ENCODE measurements at places on chromosomes 1 and 21. TPM values are rescaled to one million over a fixed set of nuclear protein-coding genes. Genes with fewer than 3 reads are reported as not detected.

Gene GPR157
- total RNA-seq = 8.1 TPM

Gene NHLH1
- total RNA-seq = 0.14 TPM

Gene SPATA21
- 0.22 TPM for total RNA-seq

Gene S100A7A
- not detected for total RNA-seq

Gene PADI1
- 0.25 TPM for total RNA-seq

Gene DNASE2B
- total RNA-seq = 0.87 TPM

Gene C8B
- not detected for total RNA-seq

Gene TDRD5
- 2.2 TPM for total RNA-seq

Gene C1orf52
- total RNA-seq = 17.4 TPM

DNA sequence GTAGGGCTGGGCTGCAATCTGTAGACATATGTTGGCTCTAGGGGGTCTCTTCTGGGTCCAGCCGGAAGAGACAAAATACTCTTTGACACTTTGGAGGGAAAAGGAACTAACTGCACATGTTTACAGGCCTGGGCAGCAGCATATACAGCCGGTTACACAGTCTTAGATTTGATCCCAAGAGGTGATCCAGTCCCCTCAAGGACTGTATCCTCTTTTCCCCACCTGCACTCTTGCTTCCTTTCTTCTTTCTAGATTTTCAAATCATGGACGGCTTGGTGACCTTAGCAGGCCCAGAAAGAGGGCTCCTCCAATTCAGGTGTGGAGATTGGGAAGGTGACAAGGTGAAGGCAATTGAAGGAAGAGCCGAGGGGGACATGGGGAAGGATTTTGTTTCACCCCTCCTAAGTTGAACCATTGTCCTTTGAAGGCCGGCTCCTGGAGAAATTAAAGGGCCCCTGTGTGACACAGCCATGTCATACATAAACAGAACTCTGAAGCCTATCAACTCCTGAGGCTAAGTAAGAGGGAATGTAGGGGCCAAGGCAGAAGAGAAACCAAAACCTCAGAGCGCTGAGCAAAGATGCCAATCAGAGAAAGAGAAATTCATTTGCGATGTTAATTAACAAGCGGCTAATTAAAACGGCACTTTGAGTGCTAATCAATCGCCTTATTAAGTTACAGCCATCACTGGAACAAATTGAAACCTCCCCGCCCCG is 5.9 kb upstream of the BARHL2 start:
- DNase-seq = no peak

GRCh38 chr1:117120774-117121588 is 568 bp downstream of the TRIM45 start:
- DNase-seq = no peak

DNA sequence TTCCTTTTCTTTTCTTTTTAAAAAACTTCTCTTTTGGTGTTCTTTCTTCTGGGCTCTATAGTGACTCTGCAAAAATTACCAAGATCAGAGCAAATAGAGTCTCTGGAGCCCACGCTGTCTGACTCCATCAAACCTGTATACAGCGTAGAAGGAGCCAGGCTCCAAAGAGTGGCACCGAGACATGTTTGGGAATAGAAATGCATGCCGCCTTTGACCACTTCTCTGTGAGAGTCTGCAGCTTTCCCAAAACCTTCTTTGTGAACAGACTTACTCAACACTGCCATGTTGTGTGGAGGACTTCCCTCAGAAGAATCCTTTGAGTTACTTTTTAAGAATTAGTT is 55.3 kb downstream of the GORAB start:
- no peak for DNase-seq

DNA sequence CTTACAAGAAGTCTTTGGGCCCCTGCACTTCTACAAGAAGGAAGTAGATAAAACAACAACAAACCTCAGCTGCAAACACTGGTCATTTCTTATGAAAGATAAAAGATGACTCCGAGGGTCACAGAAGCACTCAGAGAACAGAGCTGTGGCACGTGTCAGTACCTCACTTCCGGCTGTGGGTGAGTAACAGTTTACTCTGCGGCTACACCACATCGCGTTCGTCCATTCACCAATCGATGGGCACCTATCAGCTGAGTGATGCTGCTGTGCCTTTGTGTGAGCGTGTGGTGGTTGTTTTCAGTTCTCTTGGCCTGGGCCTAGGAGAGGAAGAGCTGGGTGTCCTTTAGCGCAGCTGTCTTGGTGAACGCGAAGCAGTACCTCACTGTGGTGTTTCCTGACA is 49.9 kb downstream of the COL6A1 start:
- DNase-seq = no peak

DNA sequence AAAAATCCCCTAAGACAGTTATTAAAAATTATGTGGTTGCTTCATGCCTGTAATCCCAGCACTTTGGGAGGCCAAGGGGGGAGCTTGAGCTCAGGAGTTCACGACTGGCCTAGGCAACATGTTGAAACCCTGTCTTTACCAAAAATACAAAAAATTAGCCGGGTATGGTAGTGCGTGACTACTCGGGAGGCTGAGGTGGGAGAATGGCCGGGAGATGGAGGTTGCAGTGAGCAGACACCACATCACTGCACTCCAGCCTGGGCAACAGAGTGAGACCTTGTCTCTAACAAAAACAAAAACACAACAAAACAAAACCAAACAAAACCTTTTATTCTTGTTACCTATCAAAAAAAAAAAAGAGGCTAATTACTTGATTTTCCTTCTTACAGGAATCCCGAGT is 2.1 kb downstream of the ELK4 start:
- DNase-seq = no peak

GRCh38 chr1:8089535-8090228 is 63.6 kb upstream of the ERRFI1 start:
- no peak for DNase-seq

GRCh38 chr1:7333620-7334019 is 437.5 kb upstream of the VAMP3 start:
- peak; percentile 53 for DNase-seq

DNA sequence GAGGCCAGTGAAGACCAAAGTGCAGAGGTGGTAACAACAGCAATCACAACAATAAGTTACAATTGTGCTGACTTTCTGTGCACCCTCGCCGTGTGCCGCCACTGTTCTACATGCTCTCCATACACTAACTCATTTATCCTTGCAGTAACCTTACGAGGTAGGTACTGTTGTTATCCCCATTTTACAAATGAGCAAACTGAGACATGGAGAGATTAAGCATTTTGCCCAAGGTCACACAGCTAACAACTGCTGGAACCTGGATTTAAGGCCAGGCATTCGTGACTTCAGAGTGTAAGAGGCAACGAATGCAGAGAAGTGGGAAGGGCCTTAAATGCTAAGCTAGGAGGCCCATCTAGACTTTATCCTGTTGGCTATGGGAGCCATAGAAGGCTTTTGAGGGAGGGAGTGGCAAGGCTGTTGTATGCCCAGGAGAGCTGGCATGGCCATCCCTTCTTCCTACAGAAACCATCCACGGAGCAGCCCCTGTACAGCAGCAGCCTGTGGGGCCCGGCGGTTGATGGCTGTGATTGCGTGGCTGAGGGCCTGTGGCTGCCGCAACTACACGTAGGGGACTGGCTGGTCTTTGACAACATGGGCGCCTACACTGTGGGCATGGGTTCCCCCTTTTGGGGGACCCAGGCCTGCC is 36.6 kb downstream of the AZIN2 start:
- DNase-seq = no peak

DNA sequence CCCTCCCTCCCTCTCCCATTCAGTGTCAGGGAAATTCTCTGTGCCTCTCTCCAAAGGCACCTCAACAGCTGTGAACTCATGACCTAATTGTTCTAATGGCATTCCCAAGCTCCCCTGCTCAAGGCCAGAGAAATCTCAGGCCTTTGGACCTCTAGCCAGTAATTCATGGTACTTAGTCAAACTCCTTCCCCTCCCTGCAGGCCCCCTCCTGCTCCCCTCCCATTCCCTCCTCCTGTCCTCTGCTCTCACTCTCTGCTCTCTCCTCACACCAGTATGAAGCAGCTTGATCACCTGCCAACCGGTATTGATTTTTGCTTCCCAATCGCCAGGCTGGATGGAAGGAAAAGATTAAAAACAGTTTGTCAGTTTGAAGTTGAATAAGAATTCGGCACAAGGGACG is 370.5 kb upstream of the PBX1 start:
- no peak for DNase-seq

DNA sequence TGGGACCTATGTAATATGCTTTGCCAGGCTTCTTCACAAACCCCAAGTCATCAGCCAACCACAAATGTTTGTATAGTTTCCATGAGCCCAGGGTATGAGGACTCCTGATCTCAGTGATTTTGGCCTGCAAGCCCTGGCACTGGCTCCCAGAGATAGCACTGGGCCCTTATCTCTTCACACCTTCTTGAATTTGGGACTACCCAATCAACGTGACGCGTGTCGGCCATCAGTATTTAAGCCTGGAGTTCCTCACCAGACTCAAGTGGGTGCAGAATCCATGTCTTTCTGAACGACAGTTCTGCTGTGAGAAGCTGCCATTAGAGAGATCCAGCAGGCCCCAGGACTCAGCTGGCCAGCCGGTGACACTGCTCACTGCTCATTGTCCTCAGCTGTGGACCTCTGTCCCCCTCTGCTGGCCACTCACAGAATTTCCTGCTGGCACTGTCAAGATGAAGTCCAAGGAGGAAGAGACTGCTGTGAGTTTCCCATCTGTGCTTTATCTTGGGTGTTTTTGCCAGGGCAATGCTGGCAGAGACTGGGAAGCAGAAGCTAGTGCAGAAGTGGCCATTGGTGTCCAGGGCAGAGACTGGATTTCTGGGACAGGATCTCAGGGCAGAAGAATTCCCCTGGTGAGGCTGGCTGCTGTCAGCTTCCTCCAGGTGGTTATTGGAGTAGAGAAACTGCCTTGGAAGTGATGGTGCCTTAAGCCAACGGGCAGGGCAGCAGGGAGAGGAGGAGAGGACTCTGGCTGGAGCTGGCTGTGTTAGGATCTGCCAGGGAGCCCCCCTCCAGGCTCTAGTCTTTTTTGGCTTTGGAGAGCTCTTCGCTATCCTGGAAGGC is 28.4 kb downstream of the TMCC2 start:
- DNase-seq = peak; percentile 94

DNA sequence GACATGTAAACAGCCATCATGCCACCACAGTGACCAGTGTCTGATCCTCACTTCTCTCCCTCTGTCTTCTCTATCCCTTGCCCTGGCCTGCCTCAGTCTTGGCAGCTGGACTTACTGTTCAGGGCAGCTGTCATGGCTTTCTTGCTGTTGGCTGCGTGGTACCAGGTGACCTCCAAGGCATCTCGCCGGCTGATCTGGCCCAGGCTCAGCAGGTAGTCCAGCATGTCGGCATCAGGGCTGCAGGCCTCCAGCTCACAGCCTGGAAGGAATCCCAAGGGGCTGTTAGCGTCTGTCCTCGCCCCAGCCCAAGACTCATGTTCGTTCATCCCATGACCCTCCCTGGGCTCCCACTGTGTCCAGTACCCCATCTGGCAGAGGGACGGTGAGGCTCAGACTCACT is 3.6 kb downstream of the FAM151A start:
- peak; percentile 8 for DNase-seq

- no peak for DNase-seq
Measured at GRCh38 chr1:68270951-68271350, 38.6 kb upstream of the WLS start.

DNA sequence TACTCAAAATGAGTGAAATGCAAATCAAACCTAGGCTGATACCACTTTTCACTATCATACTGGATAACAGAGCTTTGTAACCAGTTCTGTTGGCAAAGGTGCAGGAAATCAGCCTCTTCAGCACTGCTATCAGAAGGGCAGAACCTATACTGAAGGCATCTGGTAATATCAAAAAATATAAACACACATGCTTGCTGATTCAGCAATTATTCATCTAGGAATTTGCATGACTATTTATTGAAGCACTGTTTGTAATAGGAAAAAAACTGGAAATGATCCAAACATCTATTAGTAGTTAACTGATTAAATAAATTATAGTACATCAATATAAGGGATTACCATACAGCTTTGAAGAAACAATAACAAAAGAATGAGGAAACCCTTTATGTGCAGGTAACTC is 21.4 kb downstream of the ARHGAP29 start:
- no peak for DNase-seq
